ENCODE measurements at places on chromosomes 1 and 21. TPM values are rescaled to one million over a fixed set of nuclear protein-coding genes. Genes with fewer than 3 reads are reported as not detected.
A peak's percentile ranks its signal among the peaks of the same experiment; 100 is the strongest.

- no peak for DNase-seq
These were observed 160.2 kb upstream of the VAMP3 start for GRCh38 chr1:7610936-7611335.

DNA sequence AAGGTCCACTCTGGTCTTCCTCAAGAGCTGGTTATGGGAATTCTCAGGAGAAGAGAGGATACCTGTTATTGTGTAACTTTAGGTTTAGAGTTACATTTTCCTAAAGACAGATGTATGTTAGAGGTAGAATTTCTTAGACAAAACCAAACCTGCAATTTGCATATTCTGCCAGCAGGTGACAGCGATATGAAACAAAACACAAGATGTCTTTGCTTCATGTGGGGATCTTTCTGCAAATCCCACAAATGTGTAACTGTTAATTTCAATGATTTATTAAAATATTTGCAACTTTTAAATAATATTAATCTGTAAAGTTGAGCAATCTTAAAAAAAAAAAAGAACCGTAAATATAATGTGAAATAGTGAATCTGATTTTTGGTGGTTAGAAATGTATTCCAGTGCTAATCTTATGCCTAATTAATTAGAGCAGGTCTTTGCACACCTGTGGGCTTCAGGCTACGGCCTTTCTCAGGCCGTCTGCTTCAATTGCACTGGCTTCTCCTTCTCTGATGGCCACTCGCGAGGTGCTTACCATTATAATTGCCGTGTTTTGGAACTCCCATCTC, 33.4 kb downstream of the FAM78B start:
- DNase-seq, result no peak

GRCh38 chr1:55215194-55216021, at the start of gene USP24:
TSS of gene USP24 (minus strand) at chr1:55215364. CDS start at chr1:55215113, 251 bp downstream.
- peak; percentile 86 for DNase-seq

DNA sequence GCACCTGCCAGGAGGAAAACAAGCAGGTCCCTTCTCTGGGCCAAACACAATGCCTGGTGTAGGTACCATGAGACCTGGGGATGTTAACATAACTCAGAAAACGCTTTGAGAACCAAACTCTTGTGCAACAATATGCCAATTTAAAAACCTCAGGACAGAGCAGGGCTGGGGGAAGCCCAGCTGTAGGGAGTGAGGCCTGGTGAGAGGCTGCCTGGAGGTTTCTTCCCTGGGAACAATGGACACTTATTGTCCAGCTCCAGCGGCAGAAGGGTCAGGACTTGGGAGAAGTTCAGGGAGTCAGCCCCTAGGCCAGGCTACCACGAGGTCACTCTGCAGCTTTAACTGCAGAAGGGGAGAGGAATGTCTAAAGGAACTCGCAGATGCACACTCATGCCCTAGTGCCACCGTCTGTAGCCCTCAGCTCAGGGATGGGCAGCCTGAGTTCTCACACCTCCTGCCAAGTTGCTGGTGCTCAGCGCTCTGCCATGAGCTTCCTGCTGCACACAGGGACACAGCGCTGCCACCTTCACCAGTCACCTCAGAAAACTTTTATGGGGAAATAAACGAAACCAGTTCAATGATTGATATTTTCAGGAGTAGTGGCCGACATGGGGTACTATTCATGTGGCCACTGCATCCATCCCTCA, 8.5 kb downstream of the GPR157 start:
- DNase-seq, result no peak

- DNase-seq, result no peak
These were observed 7.7 kb upstream of the LAMB3 start for GRCh38 chr1:209659909-209660308.

GRCh38 chr1:52727114-52727586, 897 bp downstream of the ZYG11B start:
- no peak for DNase-seq

- DNase-seq, result no peak
These were observed 217.1 kb downstream of the KCNJ6 start for GRCh38 chr21:37699024-37699775.

INTS7 gene
- total RNA-seq, result 19.4 TPM
